Activated CD4-positive, alpha-beta T cell treated with anti-CD3 and anti-CD28 coated beads, Interleukin-10, Interleukin-2, amounts not matched to agents 100 ng/mL and 50 ng/mL, durations not matched to agents 16 hours and 8 hours (primary cell): ENCODE measurements at places on chromosomes 12 and 14.
A peak's percentile ranks its signal among the peaks of the same experiment; 100 is the strongest.

GRCh38 chr14:58571769-58572472 lies 65.8 kb upstream of the DACT1 start:
- peak; percentile 63 for DNase-seq

- no peak for DNase-seq
These were observed 599 bp upstream of the CPSF6 start for GRCh38 chr12:69238589-69239351.

GRCh38 chr12:93115198-93115601 lies 186.1 kb upstream of the EEA1 start:
- DNase-seq, result no peak

- DNase-seq, result no peak
These were observed 3.8 kb downstream of the DYNC1H1 start for GRCh38 chr14:101968186-101968585.

DNA sequence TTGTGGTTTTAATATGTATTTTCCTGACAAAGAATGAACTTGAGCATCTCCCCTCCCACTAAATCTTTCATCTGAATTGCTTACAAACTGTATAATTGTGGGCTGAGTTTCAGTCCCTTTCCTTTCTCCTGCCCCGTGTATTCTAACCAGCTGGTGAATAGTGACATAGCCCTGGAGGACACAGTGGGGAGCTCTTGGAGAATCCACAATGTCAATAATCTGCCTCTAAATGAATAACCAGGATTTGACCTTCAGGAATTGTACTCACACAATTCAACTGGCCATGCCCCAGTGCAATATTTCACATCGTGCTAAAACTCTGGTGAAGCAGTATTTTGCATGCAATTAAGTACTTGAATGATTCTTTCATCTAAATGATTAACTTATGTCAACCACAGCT lies 177.2 kb downstream of the C12orf42 start:
- DNase-seq, result no peak
